ENCODE measurements at places on chromosomes 6 and 20.

- no peak for DNase-seq
Observed at GRCh38 chr6:4593951-4594350, 182.3 kb upstream of the CDYL start.

DNA sequence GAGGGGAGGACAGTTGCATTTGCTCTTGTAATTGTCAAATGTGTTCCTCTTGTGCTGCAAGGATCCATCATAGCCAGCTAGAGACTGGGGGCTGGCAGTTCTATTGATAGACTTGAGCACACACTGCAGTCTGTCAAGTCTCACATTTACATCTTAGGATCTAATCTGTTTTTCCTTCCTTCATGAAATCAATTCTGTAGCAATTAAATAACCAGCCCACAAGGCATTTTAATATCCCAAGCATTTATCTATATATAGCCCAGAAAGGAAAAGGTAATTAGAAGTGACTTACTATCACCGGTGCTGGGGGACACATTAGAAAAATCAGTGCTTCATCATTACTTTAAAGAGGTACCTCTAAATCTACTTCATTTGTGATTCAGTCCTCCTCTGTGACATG is 143.0 kb upstream of the STXBP5 start:
- DNase-seq, result no peak

GRCh38 chr6:72941751-72942150 is 283.5 kb downstream of the KHDC1L start:
- no peak for DNase-seq

DNA sequence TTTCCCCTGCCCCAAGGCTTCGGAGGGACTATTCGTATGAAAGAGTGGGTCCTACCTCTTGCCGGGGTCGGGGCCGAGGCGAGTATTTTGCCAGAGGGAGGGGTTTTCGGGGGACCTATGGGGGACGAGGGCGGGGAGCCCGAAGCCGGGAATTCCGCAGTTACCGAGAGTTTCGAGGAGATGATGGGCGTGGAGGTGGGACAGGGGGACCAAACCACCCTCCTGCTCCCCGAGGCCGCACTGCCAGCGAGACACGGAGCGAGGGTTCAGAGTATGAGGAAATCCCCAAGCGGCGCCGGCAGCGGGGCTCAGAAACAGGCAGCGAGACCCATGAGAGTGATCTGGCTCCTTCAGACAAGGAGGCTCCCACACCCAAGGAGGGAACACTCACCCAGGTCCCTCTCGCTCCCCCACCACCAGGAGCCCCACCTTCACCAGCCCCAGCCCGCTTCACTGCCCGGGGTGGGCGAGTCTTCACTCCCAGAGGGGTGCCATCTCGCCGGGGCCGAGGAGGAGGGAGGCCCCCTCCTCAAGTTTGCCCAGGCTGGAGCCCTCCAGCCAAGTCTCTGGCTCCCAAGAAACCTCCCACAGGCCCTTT is 11.3 kb downstream of the PRRC2A start:
- DNase-seq, result no peak

- DNase-seq, result no peak
Observed at GRCh38 chr20:54468082-54468481, 7.3 kb upstream of the DOK5 start.

DNA sequence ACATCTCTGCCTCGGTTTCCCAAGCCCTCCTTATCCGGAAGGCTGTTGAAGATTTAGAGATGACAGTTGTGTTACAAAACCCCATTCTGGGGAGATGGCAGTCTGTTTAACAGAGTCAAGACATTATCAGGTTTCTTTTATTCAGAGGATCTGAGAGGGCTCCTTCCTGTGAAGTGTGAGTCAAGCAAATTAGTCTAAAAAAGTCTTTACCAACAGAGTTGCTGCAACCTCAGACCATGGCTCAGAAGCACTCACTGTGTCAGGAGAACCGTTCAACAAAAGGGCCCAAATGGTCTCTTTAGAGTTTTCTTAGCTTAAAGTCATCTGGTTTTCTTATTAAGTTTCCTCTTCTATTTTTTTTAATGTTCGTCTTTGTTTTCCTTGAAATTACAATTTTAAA is 717.8 kb downstream of the EPM2A start:
- DNase-seq, result no peak

DNA sequence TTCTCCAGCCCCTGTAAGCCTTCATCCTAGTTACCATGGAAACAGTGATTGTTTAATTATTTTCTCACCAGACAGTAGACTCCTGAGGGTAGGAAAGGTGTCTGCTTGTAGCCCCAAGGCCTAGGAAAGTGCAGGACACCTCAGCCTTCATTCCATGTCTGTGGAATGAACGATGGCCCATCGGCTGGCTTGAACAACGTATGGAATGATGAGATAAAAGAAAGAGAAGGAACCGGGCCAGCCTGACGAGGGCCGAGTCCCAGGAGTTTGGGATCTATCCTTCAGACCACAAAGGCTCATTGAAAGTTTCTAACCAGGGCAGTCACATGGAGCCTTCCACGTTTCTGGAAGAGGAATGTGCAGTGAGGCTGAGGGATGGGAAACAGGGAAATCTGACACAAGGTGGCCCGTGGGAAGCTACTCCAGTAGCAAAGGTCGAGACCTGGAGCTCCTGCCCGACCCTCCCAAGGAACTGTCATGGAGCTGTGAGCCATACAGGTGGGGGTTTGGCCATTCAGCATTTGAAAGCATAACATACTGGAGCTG is 46.1 kb downstream of the PRDM1 start:
- no peak for DNase-seq

- DNase-seq, result no peak
Observed at GRCh38 chr6:24658573-24659560, 7.8 kb downstream of the TDP2 start.

GRCh38 chr20:17227669-17228623 is 1.1 kb downstream of the PCSK2 start:
- no peak for DNase-seq

DNA sequence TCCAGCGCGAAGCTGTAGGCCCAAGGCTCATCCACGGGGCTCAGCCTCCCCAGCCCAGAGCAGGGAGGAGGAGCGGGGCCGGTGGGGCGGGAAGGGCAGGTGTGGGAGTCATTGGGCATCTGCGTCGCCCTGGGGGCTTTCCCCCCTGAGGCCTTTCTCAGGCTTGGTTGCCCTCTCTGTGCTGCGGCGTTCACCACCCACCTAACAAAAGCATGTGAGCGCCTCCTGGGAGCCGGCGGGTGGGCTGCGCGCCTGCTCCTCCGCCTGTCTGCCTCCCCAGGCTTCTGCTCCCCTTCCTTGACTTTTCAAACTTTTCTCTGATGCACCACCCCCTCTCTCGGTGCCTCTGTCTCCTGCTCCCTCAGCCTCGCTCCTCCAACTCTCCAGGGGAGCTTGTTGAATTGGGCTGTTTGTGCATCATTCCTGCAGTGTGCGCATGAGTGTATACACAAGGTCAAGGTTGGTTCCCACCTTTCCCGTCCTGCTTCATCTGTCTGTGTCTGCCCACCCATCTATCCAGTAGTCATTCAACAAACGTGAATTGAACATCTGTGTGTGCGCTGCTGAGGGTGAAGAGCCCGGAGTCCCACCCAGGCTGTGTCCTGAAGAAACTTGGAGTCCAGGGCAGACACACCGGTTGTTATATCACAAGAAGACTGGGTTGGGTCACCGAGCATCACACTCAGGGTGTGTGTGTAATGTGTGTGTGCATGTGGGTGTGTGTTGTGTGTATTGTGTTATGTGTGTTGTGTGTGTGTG is 82.4 kb upstream of the NNAT start:
- no peak for DNase-seq

- no peak for DNase-seq
Observed at GRCh38 chr20:21156266-21156665, 30.4 kb downstream of the KIZ start.

DNA sequence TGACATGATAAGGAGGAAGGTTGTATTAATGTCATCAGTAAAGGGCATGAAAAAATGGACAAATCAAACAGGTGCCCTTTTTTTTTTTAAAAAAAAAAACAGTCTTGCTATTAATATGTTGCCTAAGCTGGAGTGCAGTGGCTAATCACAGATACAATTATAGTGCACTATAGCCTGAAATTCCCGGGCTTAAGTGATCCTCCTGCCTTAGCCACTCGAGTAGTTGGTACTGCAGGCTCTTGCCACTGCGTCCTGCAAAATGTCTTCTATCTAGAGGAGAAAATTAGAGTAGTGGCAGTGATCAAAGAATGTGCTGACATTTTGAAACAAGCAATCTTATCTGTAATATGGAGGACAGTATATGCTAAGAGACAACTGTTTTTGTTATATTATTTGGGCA is 127.7 kb downstream of the ASCC3 start:
- DNase-seq, result no peak

DNA sequence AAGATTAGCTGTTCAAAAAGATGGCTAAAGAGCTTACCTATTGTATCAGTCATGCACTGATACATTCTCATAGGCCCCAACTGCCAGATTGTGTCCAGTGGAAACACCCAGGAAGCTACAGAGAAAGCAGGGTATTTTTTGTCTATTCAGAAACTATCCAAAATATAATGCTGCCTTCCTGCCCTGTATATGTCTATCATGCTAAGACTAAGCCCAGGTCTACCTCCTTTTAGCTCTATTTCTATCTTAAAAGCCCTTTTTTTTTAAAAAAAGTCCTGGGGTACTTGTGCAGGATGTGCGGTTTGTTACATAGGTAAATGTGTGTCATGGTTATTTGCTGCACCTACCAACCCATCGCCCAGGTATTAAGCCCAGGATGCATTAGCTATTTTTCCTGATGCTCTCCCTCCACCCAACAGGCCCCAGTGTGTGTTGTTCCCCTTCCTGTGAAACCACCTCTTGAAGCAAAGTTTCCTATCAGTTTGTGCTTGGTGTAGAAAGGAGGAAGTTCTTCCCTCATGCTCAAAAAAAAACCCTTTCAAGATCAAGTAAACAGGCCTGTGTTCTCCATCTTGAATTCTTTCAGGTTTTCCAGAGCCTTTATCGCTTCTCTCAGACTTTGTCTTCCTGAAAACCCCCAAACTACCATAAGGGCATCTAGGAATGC is 514 bp downstream of the DEFB129 start:
- peak; percentile 4 for DNase-seq

DNA sequence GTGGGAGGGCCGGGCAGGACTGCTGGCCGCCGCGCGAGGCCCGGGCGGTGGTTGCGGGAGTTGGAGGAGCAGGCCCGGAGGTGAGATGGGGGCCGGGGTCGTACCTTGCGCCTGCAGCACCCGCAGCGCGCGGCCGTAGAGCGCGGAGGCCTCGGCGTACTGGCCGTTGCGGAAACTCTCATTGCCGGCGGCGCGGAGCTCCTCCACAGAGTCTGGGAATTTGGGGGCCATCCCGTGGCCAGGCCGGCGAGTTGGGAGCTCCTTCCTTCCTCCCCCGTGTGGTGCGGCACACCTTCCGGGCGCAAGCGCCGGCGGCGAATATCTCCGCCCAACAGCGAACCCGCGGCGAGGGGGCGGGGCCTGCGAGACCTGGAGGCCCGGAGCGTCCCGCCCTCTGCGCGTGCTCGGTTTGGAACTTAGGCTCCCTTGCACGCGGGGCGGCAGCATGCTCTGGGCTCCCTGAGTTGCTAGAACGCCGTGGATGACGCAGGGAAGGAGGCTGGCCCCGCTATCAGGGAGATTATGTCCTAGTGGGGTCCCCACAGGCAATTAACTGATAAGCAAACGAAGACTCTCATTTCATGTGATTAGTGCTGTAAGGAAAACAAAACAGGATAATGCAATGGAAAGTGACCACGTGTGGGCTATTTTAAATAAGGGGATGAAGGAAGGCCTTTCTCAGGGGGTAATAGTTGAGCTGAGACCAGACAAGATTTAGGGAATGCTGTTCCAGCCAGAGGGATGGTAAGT is at the start of gene TOMM34:
Gene TOMM34 (minus strand): TSS at position 295 of the 750 bp plus-strand sequence. CDS start 64 bp downstream, at position 231.
- peak; percentile 99 for DNase-seq

- no peak for DNase-seq
Observed at GRCh38 chr6:14520536-14520935, 403.0 kb downstream of the CD83 start.

DNA sequence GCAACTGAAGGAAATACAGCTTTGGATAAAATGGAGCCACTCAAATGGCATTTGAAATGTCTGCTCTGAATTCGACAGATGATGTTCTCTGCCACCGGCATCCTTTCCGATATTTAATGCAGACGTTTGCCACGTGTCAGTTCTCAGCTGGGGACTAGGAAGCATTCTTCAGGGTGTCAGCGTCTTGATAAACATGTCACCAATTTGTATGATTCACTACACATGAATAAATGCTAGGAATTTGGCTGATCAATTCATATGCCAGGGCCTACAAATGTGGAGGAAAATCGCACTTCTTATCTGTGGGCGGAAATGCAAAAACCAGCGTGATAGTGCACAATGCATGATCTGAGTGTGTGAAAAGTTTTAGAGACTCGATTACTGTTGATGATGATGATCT is 169.5 kb downstream of the SLC24A3 start:
- no peak for DNase-seq

- DNase-seq, result no peak
Observed at GRCh38 chr6:170256641-170257040, 34.2 kb downstream of the DLL1 start.

- no peak for DNase-seq
Observed at GRCh38 chr6:43977404-43978111, 149.7 kb downstream of the MRPL14 start.

DNA sequence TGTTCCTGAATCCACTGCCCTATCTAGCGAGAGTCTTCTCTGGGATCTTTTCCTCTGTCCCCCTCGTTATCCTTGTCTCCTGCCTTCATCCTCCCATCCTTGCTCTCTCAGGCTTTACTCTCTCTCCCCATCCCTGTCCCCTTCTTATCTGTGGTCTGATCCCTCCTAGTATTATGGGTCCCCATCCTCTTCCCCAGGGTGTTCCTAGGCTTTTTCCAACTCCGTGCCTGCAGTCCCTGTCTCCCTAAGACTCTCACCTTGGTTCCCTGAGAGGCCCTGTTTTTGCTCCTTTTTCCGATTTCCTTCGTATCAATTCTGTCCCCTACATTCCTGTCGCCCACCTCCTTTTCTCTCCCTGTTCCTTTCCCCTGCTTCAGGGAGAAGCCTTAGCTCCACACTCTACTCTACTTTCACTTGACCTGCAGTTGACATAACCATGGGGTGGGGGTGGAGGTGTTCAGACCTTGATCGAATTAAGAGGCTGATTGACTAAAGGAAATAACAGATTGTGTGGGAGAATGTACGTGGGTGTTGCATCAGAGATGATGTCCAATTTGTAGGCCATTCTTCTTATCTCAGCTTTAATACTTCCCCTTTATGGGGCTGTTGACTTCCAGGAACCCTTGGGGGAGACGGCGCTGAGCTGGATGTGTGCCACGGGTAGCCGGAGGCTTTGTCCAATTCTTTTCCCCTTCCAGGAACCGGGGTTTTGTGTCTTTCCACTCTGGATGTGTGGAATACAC is 905 bp downstream of the PPARD start:
- no peak for DNase-seq

DNA sequence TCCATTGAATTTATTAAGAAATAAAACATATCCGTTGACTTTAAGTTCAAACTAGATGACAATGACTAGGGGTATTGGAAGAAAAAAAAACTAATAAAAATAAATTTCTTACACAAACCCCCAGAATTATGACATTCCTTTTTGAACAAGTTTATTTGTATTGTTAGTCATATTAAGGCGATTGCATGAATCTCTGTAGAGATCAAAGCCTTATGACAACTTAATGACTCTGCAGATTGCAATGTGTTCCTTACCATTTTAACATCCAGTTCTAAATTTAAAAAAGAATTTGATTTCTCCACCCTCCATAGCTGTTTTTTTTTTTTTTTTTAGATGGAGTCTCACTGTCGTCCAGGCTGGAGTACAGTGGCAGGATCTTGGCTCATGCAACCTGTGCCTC is 189.8 kb upstream of the CEP162 start:
- DNase-seq, result no peak
